Smooth muscle cell of the brain vasculature (primary cell): ENCODE measurements at places on chromosomes 6 and 20.

- DNase-seq, result peak; percentile 36
These were observed 495.3 kb upstream of the RNF217 start for GRCh38 chr6:124466949-124467348.

- DNase-seq, result no peak
These were observed 21.4 kb upstream of the PLAGL1 start for GRCh38 chr6:144029452-144029851.

- DNase-seq, result no peak
These were observed 1.9 kb downstream of the KLHL32 start for GRCh38 chr6:96926425-96926824.

DNA sequence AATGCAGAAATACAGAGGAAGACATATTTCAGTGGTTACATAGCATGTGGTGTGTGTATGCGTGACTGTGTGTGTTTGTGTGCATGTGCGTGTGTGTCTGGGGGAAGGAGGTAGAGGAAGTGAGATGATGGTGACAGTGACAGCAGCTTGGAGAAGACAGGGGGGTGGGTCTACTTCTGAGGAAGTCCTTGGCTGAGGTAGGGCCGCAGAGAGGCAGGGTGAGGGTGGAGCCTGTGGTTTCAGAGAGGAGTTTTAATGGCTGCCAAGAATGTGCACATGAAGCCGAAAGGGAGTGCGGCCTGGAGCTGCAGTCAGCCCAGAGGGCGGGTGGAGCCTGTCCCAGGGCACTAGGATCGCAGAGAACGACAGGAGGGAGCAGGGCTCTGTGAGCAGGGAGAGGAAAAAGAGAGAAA lies 22.7 kb upstream of the RNF24 start:
- DNase-seq, result no peak

DNA sequence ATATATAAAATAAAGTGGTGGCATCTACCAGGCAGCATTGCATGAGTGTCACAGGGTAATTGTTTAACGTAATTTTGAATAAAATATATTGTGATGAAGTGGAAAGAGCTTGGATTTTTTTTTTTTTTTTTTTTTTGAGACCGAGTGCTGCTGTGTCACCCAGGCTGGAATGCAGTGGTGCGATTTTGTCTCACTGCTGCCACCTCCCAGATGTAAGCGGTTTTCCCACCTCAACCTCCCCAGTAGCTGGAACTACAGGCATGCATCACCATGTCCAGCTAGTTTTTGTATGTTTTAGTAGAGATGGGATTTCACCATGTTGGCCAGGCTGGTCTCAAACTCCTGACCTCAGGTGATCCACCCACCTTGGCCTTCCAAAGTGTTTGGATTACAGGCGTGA lies 81.1 kb upstream of the SMIM8 start:
- no peak for DNase-seq

- no peak for DNase-seq
These were observed 6.4 kb downstream of the OSBPL2 start for GRCh38 chr20:62244644-62245108.

DNA sequence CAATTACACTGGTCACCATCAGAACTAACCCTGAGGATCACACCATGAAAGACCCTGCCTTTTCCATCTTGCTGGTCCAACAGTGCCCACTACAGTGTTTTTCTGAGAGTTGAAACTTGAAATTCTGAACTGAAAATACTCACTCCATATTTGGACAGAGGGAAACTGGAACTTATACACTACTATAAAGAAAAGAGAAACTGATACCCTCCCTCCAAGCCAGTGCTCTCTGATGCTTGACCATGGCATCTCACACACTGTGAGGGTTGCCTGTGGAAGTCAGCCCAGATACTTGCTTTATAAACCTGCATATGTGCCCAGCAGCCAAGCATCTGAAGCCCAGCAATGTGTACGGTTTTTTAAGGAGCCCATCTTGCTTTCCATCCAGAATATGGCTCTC lies 108.7 kb downstream of the FOXA2 start:
- no peak for DNase-seq

DNA sequence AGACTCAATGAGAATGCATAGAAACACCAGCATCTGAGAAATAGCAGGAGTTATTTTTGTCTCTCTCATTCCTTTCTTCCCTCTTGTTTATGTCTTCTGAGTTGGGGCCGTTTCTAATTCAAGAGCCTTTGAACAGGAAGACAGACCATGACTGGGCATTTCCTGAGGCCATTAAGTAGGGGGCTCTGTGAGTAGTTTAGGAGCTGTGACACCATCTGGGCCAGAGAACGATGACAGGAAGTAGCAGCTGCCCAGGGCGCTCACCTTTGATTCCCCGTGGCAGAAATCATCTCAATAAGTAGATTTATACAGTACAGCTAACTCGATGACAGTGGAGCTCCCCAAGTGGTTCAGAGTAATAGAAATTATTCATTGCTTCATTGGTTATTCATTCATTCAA lies 298.4 kb upstream of the PLN start:
- no peak for DNase-seq

GRCh38 chr6:142893088-142893487 lies 51.9 kb downstream of the HIVEP2 start:
- DNase-seq, result no peak

GRCh38 chr20:19815553-19815991 lies 57.5 kb downstream of the RIN2 start:
- DNase-seq, result peak; percentile 96

GRCh38 chr6:21045135-21045700 lies 511.0 kb downstream of the CDKAL1 start:
- DNase-seq, result no peak

DNA sequence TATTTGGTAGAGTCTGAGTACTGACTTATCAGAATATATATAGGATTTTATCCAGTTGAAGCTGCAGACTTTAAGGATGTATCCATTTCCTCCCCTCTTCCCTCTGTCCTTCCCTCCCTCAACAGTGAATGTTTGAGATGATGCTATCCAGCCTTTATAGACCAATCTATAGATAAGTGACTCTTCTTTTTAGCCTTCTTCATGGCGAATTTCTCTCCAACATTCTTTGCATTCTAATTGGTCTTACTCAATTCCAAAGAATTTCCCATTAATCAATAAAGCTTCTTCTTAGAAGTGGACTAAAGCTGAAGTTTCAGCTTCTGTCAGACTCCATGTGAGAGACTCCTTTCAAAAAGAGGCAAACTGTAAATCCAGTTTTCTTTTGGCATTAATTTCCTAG lies 99.3 kb downstream of the AIG1 start:
- no peak for DNase-seq

GRCh38 chr6:3398755-3399696 lies 57.8 kb downstream of the SLC22A23 start:
- DNase-seq, result no peak

GRCh38 chr6:74598462-74599393 lies 607.1 kb downstream of the COL12A1 start:
- no peak for DNase-seq

DNA sequence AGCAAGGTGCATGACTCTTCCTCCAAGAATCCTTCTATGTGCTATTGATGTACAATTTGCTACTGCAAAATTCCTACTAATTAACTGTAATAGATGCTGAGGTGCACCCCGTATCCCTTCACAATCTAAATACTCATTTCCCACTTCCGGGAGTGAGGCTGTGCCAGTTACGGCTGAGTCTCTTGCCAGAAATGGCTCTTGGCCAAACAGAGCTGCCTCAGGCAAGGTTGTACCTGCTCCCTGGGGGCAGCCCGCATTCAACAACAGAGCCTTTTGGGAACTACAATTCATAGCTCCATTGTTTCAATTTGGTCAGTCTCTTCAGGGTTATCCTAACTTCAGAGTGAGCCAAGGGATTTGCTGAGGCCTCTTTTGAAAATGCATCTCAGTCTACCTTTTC lies 789.8 kb upstream of the MAP3K7 start:
- DNase-seq, result no peak

DNA sequence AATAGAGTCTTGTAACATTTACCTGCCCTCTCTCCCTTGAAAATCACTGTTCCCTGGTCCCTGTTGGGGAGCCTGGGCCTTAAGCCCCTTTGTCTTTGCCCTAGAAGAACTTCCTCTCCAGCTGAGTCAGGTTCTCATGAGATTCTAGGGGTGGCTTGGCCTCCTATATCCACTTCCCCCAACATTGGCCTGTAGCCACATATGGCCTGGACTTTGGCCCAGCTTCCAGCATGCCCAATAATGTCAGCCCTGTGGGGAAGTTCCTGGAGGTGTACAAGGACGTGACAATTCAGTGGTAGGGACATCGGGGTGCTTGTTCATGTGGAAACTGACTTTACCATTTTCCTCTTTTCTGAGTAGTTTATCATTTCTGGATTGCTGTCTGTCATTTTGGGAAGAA lies 17.2 kb upstream of the MAS1L start:
- no peak for DNase-seq

GRCh38 chr6:137678451-137678850 lies 184.3 kb upstream of the OLIG3 start:
- DNase-seq, result no peak

DNA sequence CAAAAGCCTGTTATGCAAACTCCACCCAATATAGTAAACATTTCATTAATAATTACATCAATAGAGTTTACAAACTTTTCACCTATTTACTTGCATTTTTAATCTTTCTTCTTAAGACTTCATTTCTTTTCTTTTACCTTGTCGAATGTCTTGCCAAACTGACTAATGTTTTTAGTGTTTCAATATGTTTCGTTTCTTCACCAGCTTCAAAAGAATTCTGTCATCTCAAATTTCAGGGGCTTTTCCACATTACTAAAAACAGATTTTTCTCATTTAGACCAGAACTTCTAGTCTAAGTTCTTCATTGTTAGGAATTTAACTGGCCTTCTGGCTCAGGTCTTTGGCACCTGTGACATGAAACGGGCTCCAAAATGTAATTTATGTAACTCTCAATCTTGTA lies 196.5 kb downstream of the ARHGAP18 start:
- DNase-seq, result no peak

DNA sequence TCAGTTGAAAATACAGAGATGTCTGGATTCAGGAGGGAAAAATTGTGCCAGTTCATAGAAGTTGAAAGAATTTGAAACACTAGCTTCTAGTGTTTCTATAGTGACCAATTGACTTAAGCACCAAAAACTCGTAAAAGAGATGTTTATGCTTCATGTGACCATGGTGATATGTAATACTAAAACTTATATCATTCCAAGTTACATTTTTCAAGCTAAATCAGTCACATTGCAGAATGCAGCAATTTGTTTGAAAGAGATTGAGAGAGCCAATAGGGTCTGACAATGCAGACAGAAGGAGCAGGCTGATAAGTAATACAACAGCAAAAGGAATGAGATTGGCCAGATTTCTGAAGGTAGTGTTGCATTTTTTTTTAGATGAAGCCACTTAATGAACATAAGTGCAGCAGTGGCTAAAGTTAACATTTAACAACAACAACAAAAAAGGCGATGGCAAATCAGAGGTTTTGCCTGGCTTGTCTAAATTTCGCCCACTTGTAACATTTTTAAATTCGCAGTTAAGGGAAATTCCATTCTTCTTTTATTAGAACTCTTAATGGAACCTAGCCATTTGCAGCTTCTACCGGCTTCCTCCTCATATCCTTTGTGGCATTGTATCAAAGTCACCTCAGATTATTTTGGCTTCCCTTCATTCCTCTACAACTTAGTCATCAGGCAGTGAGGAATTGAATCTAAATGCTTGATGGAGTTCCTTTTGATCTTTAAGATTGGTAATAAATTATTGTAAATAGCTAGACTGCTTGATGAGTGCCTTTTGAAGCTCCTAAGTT lies 484.0 kb upstream of the SOX4 start:
- no peak for DNase-seq

DNA sequence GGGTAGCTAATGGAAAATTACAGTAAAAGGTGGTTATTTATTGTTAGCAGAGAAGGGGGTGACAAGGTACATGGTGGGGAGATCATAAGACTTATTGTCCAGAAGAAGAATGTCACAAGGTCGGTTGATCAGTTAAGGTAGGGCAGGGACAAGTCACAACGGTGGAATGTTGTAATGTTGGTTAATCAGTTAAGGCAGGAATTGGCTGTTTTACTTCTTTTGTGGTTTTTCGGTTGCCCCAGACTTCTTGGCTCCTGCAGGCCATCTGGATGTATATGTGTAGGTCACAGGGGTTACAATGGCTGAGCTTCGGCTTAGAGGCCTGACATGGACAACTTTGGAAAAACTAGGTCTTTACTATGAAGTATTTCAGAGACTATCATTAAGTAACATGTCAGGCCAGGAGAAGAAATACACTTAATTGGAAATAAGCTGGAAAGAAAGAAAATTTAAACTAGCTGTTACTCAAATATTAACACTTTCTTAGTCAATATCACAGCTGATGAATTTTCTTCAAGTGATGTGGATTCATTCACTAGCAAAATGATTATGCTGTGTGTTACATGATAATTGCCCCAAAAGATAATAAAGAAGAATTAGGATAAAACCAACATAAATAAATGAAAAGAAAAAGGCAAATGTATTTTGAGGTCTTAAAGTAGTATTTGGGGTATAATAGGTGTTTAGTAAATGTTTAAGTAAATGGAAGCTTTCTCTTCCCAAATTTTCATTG lies 4.4 kb downstream of the AIG1 start:
- no peak for DNase-seq

- no peak for DNase-seq
These were observed 18.5 kb downstream of the LAMA5 start for GRCh38 chr20:62348604-62349003.

DNA sequence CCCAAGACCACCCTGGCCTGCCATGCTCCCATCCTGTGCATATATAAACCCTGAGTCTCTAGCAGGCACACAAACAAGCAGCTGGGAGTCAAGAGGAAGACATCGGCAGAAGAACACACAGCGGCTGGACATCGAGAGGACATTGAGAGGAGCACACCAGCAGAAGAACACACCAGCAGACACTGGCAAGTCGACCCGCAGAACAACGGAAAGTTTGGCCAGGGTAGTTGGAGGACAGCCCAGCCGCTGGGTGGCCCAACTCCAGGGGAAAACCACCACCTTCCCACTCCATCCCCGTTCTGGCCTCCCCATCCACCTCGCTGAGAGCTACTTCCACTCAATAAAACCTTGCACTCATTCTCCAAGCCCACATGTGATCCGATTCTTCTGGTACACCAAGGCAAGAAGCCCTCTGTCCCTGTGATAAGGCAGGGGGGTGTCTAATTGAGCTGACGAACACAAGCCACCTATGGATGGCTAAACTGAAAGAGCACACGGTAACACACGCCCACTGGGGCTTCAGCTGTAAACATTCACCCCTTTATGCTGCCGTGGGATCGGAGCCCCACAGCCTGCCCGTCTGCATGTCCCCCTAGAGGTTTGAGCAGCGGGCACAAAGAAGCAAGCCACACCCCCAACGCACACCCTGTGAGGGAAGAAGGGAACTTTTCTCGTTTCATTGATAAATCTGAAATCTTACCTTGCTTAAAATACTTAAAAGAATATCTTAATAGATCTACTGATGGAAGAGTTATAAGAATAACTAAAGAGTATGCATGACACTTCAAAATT lies 13.8 kb downstream of the TMX4 start:
- no peak for DNase-seq

GRCh38 chr6:9982215-9982614 lies 432.7 kb downstream of the TFAP2A start:
- DNase-seq, result no peak

DNA sequence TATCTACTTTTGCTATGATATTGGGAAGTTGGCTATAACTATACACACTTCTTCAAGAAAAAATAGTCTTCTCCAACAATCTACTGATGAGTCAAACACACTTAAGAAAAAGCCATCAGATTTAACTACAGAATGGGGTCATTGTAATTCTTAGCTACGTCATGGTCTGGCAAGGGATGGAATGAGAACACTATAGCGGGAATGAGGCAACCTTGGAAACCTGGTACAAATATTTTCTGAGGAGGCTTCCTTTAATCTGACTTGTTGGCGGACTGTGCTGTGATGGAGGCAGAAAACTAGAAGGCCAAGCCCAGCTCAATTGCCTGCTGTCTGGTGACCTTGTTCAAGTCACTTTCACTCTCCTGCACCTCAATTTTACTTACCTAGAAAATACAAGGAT lies 586.8 kb upstream of the JAG1 start:
- no peak for DNase-seq

GRCh38 chr6:39773782-39774181 lies 18.4 kb upstream of the DAAM2 start:
- no peak for DNase-seq
